ENCODE measurements at places on chromosomes 4 and X.
A peak's percentile ranks its signal among the peaks of the same experiment; 100 is the strongest.

- no peak for DNase-seq
Measured at GRCh38 chr4:7902826-7903225, 36.8 kb downstream of the AFAP1 start.

DNA sequence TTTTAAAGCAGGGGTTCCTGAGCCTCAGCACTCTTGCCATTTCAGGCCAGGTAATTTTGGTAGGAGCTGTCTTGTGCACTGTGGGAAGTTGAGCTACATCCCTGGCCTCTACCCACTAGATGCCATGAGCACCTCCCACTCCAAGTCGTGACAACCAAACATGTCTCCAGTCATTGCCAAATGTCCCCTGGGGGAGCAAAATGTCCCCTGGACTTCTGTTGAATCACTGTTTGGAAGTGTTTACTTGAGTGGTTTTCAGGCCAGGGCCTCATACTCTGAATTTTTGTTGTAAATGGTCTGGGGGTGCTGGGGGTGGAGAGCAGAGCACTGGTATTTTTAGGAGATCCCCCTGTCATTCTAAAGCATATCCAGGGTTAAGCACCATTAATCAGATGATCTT, 3.2 kb downstream of the PDK3 start:
- DNase-seq: no peak

GRCh38 chr4:174598800-174599199, 76.5 kb upstream of the HPGD start:
- DNase-seq: no peak

DNA sequence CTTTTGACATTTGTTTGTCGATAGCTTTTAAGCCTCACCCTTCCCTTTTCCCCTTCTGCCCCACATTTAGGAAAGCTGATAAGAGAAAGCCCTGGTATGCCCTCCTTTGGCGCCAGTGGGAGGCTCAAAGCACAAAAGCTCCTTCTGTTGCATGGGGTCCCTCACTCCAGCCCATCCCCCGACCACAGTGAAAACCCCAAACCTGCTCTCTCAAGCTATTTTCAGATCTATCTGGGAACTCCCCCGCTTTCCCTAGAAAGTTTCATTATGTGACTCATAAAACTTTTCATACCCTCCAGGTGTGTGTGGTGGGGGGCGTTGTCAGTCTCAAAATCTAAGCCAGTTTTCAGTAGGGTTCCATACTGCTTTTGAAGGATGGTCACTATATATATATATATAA, 259.0 kb upstream of the PCDH7 start:
- no peak for DNase-seq

GRCh38 chr4:15912961-15913630, 25.4 kb downstream of the FGFBP1 start:
- no peak for DNase-seq

- DNase-seq: no peak
Measured at GRCh38 chrX:30027636-30028035, 187.7 kb upstream of the MAGEB2 start.

DNA sequence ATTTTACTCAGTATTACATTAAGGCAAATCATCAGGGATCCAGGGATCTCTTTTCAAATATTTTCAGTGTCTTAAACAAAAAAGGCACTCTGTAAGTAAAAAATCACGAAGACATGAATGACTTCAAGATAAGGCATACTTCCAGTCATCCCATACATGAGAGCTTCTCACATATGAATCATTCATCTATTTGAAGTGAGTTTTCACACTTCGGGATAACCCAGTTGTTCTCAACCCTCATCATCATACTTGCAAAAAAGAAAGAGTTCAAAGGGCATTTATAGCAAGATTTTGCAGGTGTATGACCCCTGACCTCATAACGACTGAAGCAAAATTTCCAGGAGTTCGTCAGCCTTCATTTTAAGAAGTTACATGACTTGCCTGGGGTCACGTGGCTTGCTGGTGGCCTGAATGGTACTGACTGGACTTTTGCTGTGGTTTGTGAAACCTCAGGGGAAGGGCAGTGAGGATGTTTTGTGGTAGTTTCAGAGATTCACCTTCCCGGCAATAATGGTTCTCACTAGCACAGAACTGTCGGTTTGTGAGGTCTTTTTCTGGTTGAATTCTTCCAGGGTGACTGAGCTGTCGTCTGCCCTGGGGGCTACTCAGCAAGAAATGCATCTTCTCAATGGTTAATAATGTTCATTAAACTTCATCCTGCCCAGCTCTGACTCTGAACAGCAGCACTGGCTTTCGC, 115.8 kb upstream of the SHISA3 start:
- DNase-seq: no peak

DNA sequence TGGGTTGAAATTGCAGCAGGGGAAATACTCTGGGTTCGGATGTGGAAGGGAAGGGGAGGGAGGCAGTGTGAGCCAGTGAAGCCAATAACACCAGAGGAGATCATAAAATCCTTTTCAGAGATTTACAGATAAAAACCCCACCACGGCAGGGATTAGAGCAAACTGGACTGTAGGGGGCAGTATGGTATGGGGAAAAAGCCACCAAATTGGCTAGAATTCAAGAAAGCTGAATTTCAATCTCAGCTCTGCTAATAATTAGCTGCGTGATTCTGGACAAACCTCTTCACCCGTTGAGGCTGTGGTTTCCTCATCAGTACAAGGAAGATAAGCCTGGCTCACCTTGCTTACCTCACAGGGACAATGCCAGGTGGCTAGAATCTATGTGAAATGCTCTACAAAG, 108.1 kb downstream of the ATG4A start:
- peak; percentile 36 for DNase-seq

GRCh38 chr4:108763986-108764385, 1.1 kb upstream of the ETNPPL start:
- DNase-seq: no peak

GRCh38 chr4:88630756-88631155, 38.5 kb downstream of the HERC3 start:
- DNase-seq: no peak

Data from NCI-H345 (cell line).